ENCODE measurements at places on chromosomes 6 and 20.

DNA sequence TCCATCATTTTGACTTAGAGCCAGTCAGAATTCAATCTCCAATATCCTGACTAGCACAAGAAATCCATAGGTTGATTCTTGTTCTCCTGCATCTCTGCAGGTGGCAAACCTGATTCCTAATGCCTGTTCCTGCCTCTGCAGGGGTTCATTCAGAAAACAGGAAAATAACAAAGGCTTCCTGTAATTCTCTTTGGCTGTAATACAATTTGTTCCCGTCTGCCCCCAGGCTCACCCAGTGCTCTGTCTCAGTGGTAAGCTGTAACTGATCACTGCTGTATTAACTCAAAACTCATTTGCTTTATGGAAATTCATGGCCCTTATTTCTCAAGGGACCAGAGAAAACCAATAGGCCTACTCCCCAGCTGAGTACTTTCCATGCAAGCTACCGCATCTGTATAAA, 88.6 kb downstream of the OPRM1 start:
- DNase-seq = no peak

- DNase-seq = peak; percentile 70
Observed at GRCh38 chr6:52543729-52544601, 32.9 kb downstream of the TRAM2 start.

DNA sequence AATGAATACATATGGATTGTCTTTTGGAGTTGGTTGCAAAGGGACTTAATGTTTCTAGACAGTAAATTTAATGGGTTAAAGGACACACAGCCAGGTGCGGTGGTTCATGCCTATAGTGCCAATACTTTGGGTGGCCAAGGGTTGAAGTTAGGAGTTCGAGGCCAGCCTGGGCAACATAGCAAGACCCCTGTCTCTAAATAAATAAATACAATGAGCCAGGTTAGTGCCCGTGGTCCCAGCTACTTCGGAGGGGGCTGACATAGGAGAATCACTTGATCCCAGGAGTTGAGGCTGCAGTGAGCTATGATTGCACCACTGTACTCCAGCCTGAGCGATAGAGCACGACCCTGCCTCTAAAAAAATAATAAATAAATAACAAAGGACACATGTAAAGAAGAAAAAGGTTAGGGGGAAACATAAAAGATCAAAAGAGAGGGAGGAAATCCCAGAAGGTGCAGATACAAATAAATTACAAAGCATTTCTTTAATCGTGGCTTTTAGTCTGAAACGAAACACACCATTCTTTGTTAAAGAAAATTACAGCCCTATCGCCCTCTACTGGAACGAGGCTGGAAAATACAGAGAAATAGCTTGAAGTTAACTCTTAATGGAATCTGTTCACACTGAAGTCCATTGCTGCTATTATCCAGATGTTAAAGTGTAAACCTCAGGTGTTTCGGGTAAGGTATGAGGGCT, 42.6 kb upstream of the SCML4 start:
- DNase-seq = peak; percentile 66

DNA sequence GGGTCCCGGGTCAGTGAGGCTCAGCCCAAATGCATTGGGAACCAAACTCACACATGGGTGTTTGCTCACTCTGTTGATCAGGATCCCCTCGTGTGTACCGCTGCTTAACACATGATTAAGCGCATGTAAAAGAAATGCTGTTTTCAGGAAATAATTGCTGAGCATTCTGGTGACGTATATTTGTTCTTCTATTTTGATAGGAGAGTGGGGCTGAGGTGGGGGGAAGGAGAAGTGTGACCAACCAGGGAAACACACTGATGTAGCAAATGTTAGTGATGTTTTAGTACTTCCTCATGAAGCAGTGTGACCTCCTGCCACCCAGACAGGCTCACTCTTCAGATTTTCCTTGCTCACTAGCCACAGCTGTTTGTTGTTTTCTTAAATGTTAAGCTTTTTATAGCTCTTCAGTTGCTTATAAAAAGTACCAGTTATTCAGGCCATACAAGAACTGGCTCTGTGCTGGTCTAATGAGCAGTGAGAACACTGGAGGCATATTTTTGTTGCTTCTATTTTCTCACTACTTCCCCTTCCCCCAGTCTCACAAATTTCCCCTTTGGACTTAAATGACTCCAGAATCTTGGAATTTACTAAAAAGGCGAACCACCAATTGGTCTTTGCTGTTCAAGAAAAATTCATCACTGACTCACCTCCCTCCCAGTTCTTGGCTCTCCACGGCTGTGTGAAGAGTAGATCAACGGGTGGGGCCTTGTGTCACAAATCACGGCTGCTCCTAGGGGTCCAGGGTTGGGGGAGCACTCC, 79.2 kb upstream of the BACH2 start:
- DNase-seq = peak; percentile 34

DNA sequence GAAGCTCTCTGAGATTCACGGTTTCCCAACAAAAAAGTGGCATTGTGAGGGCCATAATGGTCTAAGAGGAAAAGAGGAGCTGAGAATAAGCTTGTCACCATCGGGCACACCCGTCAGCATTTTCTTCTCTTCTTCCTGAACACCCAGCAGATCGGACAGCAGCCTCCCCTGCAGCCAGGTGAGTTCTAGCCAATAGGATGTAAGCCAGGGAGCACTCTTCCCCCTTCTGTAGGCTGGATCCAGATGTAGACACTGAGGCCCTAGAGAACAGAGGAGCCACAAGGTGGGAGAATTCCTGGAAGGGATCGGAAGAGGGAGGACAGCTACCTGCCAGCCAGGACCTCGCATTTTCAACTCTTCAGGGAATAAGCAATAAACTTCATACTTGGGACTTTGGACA, 228.0 kb downstream of the SYNDIG1 start:
- DNase-seq = no peak

- DNase-seq = peak; percentile 10
Observed at GRCh38 chr20:46342451-46343347, 34.4 kb upstream of the CDH22 start.

GRCh38 chr6:157586476-157587126, 205.6 kb downstream of the ZDHHC14 start:
- DNase-seq = no peak

GRCh38 chr20:6583134-6583738, 184.2 kb upstream of the BMP2 start:
- peak; percentile 78 for DNase-seq
